ENCODE measurements at places on chromosomes 4 and X.

GRCh38 chr4:2963966-2964471 is 648 bp downstream of the GRK4 start:
- peak; percentile 42 for DNase-seq

GRCh38 chr4:148214529-148215166 is 227.6 kb downstream of the NR3C2 start:
- DNase-seq, result no peak

DNA sequence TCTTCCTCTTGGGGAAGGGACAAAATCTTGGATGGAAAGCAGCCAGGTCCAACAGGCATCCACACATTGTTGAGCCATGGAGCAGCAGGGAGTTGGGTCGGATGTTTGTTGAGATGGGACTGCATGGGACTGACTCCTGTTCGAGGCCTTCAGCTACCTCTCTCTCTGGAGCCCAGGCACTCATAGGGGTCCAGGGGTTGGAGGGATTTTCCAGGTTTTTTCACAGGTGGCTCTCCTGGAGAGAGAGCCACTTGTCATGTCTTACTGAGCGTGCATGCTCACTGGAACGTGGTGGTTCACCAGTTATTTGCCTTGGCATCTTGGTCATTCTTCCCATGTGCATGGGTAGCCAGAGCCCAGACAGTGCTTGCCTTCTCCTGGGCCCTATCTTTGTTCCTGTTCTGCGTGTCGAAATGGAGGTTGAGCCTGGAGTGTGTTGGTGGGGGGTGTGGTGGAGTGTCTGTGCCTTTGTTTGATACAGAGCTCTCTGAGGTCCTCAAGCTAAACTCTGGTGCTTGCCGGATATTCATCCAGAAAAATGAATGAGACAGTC is 60.6 kb downstream of the NBDY start:
- DNase-seq, result no peak

GRCh38 chr4:30525662-30526315 is 194.4 kb upstream of the PCDH7 start:
- no peak for DNase-seq

- DNase-seq, result no peak
These were observed 35.7 kb upstream of the CDS1 start for GRCh38 chr4:84547211-84547610.

- no peak for DNase-seq
These were observed 16.3 kb upstream of the PDK3 start for GRCh38 chrX:24448762-24449250.

DNA sequence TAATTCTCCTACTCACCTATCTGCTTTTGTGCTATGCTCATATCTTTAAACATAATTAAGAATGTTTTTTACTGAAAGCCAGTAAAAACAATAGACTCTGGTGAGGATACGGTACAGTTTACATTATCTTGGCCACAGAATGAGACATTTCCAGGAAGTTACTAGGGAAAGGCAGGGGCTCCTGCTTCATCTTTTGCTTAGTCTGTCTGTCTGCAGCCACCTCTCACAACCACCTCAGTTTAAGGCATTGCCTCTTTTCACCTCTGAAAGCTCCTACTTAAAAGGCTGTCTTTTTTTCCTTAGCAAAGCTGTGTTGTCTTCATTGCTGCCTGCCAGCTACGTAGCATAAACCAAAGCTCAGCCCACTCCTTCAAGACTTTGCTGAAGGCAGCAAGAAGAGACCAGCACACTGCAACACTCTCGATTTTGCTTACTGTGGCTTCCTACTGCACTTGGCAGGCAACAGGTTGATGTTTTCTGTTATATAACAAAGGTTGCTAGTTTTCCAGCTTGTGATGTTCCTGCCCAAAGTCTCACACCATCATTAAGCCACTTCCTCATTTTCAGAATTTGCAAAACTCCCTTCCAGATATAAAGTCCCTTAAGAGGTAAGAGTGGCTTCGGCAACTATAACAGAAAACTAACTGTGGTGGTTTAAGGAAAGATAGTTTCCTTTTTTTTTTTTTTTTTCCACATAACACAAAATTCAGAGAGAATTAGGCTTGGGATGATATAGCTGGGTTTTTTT is 432.9 kb downstream of the GRXCR1 start:
- DNase-seq, result no peak

DNA sequence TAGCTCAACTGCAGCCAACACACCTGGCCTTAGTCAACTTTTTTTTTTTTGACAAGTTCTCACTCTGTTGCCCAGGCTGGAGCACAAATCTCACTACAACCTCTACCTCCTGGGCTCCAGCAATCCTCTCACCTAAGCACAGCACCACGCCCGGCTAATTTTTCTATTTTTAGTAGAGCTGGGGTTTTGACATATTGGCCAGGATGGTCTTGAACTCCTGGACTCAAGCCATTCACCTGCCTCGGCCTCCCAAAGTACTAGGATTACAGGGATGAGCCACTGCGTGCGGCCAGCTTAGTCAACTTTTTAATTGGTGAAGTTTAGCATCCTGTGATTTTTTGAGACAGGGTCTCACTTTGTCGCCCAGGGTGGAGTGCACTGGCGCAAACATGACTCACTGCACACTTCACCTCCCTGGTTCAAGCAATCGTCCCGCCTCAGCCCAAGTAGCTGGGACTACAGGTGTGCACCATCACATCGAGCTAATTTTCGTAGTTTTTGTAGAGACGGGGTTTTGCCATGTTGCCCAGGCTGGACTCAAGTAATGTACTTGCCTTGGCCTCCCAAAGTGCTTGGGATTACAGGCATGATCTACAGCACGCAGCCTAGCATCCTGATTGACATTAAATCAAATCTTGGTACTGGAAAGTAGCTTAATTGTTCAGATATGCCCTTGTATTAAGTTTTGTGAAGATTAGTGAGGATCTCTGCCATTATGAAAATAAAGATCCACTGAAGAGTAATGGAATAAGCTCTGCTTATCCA is 8.3 kb downstream of the HNRNPDL start:
- DNase-seq, result no peak

DNA sequence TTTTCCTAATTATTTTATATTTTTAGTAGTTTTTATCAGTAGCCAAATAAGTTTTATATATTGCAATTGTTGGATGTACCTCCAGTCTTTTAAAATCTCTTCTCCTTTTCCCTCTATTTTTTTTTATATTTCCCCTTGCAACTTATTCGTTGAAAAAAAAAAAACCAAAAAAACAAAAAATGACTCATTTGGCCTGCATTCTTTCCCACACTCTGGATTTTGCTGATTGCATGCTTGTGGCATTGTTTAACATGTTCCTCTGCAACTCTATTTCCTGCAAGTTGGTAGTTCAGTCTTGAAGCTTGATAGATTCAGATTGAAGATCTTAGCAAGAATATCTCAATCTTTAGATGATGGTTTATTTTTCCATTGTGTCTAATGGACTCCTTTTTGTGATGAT is 260.6 kb upstream of the BOD1L1 start:
- no peak for DNase-seq

- no peak for DNase-seq
These were observed 171.1 kb upstream of the CXCL13 start for GRCh38 chr4:77434299-77435092.

- DNase-seq, result no peak
These were observed 281.3 kb downstream of the PPP3CA start for GRCh38 chr4:101065935-101066485.

- DNase-seq, result peak; percentile 47
These were observed 13.1 kb upstream of the SLC9B1 start for GRCh38 chr4:103032574-103032973.

DNA sequence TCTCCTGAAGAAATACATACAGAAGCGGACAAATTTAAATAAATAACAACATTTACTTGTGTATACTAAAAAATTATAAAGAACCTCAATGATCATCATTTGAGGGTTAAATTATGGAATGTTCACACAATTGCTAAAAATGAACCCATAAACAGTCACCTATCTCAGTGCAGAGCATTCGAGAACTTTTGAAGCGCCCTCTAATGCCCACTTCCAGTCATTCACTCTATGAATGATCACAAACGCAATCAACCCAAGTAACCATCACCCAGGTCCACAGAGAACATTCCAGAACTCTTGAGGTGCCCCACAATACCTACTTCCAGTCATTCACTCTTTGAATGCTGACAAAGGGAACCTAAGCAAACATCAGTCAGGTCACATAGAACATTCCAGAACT is 103.5 kb upstream of the PLAC1 start:
- DNase-seq, result peak; percentile 27

DNA sequence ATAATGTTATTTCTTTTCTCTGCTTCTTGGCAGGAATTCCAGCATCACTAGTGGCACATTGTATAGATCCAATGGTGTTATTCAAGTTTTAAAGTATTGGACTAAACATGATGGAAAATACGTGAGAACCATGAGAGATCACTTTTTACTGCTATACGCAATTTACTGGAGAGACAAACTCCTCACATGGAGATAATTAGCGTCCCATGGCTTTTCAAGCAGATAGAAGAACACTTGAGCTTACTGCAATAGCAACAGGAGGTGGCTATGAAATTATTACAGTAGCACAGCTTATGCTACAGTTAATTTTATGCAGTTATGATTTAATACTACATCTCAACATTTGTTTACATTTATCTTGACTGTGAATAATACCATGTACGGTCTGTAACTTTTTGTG is 11.9 kb upstream of the TMEM185A start:
- no peak for DNase-seq

DNA sequence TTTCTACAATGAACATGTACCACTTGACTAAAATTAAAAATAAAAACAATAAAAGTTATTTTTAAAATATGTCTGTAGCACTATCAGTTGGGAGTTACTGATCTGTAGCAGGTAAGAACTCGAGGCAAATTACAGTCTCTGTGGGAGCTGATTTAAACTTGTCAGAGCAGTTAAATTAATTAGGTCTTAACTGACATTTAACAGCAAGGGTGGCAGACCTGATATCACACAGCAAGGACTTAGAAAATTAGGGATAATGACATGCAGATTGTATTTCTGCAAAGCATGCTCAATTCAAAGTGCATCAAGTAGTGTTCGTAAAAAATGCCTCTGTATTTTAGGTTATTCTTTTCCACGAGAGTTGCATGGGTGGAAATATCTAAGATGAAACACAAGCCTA is 208.9 kb downstream of the SPATA18 start:
- DNase-seq, result no peak

DNA sequence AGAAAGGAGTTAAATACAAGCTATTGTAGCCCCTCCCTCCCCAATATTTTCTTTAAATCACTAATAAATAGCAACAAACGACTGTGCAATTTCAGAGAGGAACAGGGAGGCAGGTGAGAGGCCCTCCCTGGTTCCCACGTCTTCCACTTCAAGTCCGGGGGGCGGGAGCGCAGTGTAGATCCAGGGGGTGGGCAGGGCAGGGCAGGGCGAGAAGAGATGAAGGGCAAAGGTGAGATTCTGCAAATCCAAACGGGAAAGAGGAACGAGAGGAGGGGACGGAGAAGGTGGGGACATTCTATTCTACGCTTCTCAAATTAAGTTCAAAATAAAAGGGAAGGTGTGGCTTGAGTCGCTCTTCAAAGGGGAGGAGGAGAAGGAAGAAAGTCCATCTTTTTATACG is 6.8 kb downstream of the NKX6-1 start:
- DNase-seq, result no peak

- DNase-seq, result no peak
These were observed 11.3 kb downstream of the PPA2 start for GRCh38 chr4:105462576-105462975.

DNA sequence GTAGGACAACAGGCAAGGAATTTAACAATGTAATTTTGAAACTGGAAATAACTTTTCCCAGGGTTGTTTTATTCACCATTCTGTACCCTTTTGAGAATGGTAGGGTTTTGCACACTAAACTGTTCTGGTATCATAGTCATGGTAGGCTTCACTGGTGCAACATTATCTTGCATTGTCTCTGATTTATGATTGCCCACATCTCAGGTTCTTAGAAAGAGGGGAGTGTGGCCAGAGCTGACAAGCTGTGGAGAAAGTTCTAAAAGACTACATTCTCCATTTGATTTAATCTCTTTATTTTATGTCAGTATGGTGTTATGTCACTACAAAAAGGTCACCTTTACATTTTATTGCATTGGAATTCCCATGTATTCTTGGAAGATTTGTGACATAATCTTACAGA is 447.3 kb downstream of the GRIA2 start:
- DNase-seq, result no peak

DNA sequence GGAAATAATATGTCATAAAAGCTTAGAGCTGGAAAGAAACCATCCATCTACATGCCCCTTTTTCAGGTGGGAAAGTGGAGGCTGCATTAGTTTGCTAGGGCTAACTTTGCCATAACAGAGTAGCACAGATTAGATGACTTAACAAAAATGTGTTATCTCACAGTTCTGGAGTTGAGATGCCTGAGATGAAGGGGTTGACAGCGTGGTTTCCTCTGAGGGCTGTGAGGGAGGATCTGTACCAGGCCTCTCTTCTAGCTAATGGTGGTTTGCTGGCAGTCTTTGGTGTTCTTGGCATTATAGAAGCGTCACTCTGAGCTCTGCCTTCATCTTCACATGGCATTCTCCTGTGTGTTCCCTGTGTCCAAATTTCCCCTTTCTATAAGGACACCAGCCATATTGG is 2.4 kb downstream of the CHRNA9 start:
- no peak for DNase-seq

DNA sequence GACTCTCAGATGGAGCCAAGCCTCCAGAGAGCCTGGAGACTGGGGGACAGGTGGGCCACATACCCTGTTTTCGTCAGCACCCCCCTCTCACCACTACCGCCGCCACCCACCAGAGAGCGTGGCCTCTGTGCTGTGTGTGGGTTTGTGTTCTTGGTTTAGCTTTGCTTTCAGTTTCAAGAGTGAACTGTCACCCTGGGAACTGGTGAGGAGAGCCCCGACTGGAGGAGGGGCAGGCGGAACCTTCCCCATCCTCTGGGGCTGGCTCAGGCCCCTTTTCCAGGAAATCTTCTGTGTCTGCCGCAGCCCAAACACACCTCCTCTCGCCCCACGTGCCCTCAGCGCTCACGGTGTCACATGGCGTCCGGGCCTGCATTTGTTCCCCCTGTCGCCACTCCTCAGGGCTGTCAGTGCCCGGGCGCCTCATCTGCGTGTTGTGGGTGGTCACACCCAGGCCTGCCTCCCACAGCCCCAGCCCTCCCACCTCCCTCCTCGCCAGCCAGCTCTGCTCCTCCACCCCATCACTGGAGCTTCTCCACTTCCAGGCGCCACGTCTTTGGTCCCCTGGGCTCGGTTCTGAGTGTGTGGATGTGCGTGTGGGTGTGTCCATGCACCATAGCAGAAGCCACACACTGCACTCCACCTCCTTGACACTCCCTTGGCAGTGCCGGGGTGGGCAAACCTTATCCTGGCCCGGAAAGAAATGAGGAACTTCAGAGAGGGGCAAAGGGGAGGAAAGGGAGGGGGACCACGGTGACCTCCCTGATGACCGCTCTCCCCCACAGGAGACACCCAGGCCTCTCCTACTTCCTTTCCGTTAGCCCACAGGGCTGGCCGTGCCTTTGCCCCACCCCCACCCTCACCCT is 27.8 kb downstream of the ELF4 start:
- no peak for DNase-seq

Measured in HAP-1 (cell line).